ENCODE measurements at places on chromosomes 13 and 19.

DNA sequence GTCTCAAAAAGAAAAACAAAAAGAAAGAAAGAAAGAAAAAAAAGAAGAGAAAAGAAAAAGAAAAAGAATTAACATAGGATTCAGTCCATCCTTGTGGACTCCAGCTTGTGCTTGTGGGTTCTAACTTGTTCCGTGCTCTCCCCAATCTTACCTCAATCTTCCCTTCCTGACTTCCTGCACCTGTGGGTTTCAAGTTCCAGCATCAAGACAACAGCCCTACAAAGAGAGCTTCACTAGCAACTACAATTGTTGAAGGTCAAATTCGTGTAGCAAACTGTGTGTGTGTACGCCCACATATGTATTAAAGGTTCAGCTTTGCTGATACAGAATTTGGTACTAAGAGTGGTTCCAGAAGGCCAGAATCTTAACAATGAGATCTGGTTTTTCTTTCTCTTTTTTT, 25.3 kb downstream of the FXYD5 start:
- no peak for DNase-seq

DNA sequence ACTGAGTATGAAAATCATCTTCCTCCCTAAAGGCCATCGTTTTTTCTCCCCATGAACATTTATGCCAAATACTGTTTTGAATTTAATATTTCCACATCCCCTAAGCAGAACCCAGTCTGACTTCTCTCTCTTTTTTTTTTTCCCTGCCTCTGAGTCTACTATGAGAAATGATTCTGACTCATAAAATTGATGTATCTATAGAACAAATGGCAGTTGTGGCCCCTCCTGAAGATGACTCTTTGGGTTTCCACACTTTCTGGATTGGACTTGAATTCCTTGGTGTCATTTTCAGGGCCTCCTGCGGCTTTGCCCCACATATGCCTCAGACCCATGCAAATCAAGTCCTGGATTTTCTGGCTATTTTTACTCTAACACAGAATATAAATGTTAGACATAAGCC, 22.7 kb upstream of the NAXD start:
- no peak for DNase-seq

- DNase-seq: no peak
These were observed 19.7 kb upstream of the JUND start for GRCh38 chr19:18300930-18301717.

DNA sequence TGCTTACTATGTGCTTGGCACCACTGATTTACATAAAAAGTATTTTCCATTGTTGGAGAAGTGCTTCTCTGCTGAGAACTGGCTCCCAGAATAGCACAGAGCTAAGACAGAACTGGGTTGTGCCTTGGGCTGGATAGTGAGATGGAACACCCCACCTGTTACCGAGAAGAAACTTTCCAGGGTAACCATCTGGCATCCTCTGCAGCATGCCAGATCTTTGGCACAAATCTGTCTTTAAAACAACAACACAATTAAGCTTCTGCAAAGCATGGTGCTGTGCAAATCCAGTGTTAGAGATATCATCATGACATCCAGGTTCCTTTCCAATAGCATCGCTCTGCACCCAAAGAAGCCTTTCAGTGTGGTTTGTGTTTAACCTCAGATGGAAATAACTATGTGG, 202.5 kb upstream of the RFC3 start:
- DNase-seq: peak; percentile 54

DNA sequence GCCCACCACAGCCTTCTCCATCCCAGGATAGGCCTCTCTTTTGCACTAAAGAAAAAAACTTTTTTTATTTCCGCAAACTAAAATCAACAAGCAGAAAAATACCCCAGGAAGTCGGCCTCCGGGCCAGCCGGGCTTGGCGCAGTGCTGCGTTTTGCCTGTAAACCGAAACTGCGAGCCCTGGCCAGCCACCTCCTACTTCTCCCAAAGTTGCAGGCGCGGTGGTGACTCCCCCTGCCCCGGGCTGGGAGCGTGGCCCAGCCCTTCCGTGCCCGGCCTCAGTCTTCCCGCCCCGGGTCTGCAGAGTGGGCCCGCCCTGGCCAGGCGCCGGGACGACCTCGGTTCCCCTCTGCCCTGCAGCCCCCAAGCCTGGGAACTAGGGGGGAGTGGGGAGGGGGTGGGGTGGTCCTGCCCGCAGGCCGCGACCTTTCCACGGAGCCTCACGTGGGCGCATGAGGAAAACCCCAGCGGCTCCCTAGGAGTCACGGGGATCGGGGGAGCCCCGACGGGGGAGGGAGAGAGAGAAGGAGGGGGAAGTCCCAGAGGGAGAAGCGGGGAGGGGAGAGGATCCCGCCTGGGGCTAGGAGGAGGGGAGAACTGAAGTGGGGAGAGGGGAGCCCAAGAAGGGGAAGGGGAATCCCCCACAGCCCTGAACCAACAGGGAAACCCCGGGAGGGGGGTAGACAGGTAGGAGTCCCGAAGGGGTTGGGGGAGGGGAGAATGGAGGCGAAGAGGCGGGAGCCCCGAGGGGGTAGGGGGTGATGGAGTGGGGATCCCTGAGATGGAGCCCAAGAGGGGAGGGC, 3.0 kb downstream of the GADD45B start:
- DNase-seq: no peak

- DNase-seq: no peak
These were observed 2.9 kb downstream of the PROSER3 start for GRCh38 chr19:35760711-35761349.

DNA sequence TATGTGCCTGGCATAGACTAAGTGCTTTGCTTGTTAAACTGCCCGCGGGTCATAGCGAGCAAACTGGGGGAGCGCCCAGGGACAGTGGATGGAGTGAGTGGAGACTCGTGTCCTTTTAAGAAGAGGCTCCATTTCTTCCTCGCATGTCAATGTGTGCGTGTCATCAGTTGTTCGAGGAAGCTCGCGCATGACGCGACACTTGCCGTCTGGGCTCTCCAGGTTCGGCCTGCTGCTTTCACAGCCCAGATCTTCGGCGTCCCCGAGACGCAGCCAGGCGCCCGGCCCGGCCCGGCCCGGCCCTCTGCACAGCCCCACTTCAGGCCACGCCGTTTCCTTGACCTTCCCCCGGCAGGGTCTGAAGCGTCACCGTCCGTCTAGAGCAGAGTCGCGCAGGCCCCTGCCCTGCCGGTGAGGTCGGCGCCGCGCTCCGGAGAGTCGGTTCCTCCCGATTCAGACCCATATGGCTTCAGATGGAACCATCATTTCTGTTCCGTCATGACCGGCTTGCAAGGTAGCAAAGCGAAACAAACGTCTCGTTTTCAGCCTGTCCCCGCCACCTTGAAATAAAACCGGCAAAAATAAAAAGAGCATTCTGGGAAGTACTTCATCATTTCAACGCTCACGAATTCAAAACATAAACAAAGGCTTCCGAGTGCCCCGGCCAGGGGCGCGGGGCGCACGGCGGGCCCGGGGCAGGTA, 599 bp upstream of the ARHGEF7 start:
- DNase-seq: no peak

DNA sequence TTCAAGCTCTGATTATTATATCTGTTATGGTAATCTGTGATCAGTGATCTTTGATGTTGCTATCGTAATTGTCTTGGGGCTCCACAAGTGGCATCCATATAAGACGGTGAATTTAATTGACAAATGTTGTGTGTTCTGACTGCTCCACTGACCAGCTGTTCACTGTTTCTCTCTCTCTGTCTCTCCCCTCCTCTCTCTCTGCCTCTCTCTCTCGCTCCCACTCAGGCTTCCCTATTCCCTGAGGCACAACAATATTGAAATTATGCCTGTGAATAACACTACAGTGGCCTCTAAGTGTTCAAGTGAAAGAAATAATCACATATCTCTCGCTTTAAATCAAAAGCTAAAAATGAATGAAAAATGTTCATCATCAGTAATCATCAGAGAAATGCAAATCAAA, 4.4 kb upstream of the SACS start:
- no peak for DNase-seq

DNA sequence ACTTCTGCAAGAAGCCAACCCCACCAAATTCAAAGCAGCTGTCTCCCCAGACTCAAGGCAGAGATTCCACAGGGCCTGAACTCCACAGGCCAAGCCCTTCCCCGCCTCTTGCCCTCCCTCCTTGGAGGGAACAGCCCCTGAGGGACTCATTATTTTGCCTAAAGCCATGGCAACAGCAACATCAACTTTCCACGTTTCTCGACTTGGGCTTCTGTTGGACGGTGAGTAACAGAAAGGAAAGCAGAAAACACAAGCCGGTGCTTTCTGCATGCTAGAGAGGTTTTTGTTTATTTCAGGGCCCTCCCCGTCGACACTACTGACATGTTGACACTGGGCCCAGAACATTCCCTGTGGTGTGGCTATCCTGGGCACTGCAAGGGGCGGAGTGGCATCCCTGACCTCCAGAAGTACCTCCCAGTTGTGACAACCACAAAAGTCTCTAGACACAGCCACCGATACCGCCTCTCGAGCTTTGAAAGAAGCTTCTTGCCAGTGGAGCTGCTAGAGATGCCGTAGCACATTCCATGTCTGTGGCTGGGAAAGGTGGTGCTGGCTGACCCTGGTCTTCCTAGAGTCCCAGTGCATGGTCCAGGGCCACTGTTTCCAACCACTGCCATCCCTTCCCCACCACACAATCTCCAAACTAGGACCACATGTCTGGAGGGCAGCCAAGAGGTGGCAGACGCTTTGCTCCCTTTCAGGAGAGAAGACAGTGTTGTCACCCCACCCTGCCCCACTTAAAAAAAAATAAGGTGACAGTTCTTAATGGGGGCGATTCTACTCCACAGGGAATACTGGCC, 12.8 kb downstream of the CAPS start:
- no peak for DNase-seq

DNA sequence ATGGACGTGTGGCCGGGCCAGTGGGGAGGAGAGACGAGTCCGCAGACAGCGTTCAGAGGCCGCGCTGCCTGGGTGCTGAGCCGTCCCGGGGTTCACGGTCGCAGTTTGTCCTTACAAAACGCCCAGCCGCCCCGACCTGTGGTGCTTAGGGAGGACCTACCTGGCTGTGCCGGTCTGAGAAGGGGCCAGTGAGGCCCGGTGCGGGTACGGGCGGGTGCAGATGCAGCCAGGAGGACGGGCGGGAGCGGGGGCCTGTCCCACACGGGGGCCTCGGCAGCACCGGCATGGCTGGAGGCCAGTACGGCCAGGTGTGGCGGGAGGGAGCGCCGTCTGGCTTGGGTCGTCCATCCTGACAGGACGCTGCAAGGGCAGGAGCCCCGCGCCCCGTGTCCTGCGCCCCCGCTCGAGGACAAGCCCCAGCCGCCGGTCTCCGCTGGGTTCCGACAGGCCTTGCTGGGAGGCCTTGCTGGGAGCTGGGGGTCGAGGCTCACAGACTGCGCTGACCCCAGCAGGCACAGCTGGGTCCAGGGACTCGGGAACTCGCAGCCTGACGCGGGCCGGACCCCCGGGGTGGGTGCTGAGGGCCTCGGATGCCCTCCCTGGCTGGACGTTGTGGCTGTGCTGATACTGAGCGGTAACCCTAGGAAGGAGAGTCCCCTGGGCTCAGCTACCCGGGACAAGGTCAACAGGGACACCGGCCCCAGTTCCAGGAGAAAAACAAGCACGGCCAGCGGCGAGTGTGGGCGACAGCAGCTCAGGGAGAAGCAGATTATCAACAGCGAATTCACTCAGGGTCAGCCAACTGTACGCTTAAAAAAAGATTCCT, 5.3 kb upstream of the PROZ start:
- DNase-seq: no peak

DNA sequence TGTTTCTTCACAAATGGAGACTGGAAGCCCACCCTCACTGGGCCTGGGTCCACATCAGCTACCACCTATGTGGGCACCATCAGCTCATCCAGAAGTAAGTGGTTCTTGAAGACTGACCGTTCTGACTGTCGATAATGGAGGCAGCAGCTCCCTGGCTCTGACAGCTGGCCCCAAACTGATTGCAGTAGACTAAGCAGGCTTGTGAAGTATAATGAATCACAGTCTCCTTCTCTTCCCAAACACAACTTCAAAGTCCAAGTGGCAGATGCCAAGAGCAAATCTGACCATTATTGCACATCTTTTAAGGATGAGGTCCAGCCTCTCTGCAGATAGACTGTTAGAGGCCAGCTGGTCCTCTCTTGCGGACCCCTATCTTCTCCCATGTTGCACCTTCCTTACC, 574.4 kb upstream of the KLF12 start:
- no peak for DNase-seq

- DNase-seq: no peak
These were observed 111.1 kb downstream of the STARD13 start for GRCh38 chr13:33174491-33174890.

DNA sequence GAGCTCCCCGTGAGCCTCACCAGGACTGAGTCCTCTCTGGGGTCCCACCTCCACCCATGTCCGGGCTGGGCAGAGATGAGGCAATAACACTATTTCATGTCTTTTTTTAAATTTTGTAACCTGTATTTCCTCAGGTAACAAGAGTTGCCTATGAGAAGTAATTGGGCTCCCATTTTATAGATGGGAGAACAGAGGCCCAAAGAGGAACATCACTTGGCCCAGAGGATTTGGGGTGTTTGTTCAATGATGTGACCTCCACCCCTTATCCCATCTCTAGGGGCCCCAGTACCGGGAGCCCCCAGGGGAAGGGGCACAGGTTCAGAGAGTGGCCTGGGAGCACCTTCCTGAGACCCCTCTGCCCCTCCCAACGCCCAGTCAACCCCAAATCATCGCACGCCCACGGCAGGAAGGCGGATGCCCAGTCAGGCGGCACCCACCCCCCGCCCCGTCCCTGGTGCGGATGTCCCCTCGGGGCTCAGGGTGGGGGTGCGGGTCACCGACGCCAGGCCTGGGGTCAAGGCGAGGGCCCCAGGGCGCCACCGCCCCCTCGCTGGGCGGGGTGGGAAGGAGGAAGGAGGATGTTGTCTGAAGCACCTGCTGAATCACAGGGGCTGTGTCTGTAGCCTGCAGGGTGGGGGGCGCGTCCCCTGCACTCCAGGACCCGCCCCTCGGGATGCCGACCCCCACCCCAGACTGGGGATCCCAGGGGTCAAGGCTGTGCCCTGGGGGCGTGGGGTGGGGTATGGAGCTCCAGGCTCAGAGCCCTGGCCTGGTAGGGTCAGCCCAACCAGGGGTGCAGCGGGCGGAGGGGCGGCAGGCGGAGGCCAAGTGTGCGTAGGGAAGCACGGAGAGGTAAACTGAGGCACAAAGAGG, 9.0 kb upstream of the CIRBP start:
- DNase-seq: no peak

DNA sequence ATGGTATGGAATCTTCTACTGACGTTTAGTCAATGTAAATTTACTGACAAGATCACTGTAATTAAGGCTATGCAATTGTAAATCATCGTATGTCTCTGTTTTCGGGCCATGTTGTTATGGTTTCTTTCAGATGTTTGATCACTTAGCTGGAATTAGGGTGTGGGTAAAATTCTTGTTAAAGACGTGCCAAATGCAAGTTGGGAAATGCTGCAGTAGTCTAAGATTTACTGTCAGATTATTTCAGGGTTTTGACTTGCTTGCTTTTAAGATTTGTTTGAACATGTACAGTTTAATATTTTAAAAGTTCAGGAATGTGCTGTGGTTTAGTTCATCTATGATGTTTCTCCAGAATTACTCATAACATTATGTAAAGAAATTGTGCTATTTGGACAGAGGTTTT, 10.8 kb downstream of the NDFIP2 start:
- DNase-seq: no peak

Data from amygdala (tissue), 56 donors.